ENCODE measurements at places on chromosomes 13 and 19.

- no peaks in the 10 kb centered on the region for H3K4me1 ChIP-seq
- H3K27me3 ChIP-seq: no peaks in the 10 kb centered on the region
- DNase-seq: no peak
These were observed 23.9 kb upstream of the MATK start for GRCh38 chr19:3809881-3810707.

GRCh38 chr13:112366907-112367646, 9.1 kb upstream of the SPACA7 start:
- peaks cover 5% of the 10 kb centered on the region for H3K4me1 ChIP-seq
- no peaks in the 10 kb centered on the region for H3K27me3 ChIP-seq
- H3K36me3 ChIP-seq: no peaks in the 10 kb centered on the region
- no peak overlapping the region for H3K4me3 ChIP-seq
- DNase-seq: no peak

- no peaks in the 10 kb centered on the region for H3K36me3 ChIP-seq
- H3K27ac ChIP-seq: no peak overlapping the region
- peaks cover 2% of the 10 kb centered on the region for H3K4me1 ChIP-seq
These were observed 4.9 kb upstream of the ESD start for GRCh38 chr13:46801858-46802257.

DNA sequence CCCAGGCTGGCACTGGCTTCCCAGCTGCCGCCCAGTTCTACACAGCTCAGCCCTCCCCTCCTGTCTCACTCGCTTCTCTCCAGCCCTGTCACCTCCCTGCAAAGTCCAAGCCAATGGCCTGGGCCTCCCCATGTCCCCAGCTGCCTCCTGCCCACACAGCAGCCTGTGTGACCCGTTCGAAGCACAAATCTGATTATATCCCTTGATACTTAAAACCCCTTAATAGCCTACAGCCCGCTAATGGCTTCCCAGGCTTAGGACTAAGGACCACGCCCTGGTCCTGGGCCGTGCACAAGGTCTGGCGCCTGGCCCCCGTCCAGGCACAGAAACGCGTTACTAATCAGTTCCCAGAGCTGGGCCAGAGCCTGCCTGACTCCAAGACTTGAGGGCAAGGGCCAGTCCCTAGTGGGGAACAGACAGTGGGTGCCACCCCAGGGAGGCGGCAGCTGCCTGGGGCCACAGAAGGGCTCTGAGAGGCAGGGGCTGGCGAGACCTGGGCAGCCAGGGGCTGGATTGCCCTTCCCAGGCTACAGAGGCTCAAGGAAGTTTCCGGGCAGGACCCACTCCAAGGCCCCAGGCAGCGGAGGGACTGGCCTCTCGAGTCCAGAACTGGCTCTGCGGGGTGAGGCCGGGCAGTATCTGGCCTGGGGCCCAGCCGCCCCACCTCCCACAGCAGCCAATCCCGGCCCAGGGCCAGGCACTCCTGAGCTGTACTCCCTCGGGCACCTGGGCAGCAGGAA, 10.4 kb downstream of the XAB2 start:
- no peak overlapping the region for H3K27ac ChIP-seq
- no peak overlapping the region for H3K4me3 ChIP-seq
- H3K36me3 ChIP-seq: peaks cover 49% of the 10 kb centered on the region
- no peaks in the 10 kb centered on the region for H3K27me3 ChIP-seq

GRCh38 chr13:111122056-111122455, 6.9 kb downstream of the ARHGEF7 start:
- H3K27me3 ChIP-seq: no peaks in the 10 kb centered on the region
- H3K27ac ChIP-seq: no peak overlapping the region
- DNase-seq: no peak
- H3K36me3 ChIP-seq: no peaks in the 10 kb centered on the region
- no peaks in the 10 kb centered on the region for H3K4me1 ChIP-seq

- no peaks in the 10 kb centered on the region for H3K36me3 ChIP-seq
- no peaks in the 10 kb centered on the region for H3K27me3 ChIP-seq
- no peak for DNase-seq
- H3K27ac ChIP-seq: no peak overlapping the region
- H3K4me1 ChIP-seq: peaks cover 3% of the 10 kb centered on the region
These were observed 18.4 kb upstream of the URI1 start for GRCh38 chr19:29923653-29924052.

GRCh38 chr19:13091400-13092157, 11.1 kb downstream of the LYL1 start:
- H3K4me3 ChIP-seq: no peak overlapping the region
- peaks cover 5% of the 10 kb centered on the region for H3K4me1 ChIP-seq
- DNase-seq: no peak
- no peaks in the 10 kb centered on the region for H3K36me3 ChIP-seq

DNA sequence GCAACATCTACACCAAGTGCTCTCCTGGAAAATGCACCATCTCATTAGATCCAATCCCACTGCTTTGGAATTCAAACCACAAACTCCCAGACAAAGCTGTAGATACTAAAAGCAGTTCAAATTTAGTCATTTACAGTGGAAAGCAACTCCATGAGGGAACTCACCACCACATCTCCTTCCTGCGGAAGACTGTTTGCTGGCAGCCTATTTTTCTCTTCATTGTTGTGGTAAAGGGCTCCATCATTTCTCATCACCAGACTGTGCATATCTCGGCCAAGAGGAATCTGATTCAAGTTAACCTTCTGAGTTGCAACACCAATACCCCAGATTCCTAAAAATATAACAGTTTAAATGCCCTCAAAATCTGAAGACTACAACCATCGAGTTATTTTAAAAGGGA, 8.4 kb downstream of the SPRYD7 start:
- H3K36me3 ChIP-seq: no peaks in the 10 kb centered on the region
- DNase-seq: no peak
- H3K4me1 ChIP-seq: no peaks in the 10 kb centered on the region
- H3K4me3 ChIP-seq: no peak overlapping the region

DNA sequence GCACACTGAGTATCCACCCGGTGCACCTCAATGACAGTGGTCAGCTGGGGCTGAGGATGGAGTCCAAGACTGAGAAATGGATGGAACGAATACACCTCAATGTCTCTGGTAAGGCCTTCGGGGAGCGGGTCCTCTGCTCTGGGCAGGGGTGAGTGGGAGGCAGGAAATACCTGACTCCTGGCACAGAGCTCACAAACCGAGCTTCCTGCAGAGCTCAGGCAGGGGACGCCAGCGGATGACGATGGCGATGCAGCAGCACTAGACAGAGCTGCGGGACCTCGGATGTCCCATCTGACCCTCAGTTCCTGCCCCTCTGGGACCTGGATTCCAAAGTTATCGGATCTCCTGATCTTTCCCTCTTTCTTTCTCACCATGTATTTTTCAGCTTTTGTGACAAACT, 3.8 kb downstream of the CD22 start:
- H3K27me3 ChIP-seq: no peaks in the 10 kb centered on the region
- no peak overlapping the region for H3K4me3 ChIP-seq
- no peak for DNase-seq

GRCh38 chr13:22220151-22221135, 549.6 kb downstream of the FGF9 start:
- no peak overlapping the region for H3K27ac ChIP-seq
- H3K27me3 ChIP-seq: no peaks in the 10 kb centered on the region
- H3K4me1 ChIP-seq: no peaks in the 10 kb centered on the region
- DNase-seq: no peak

DNA sequence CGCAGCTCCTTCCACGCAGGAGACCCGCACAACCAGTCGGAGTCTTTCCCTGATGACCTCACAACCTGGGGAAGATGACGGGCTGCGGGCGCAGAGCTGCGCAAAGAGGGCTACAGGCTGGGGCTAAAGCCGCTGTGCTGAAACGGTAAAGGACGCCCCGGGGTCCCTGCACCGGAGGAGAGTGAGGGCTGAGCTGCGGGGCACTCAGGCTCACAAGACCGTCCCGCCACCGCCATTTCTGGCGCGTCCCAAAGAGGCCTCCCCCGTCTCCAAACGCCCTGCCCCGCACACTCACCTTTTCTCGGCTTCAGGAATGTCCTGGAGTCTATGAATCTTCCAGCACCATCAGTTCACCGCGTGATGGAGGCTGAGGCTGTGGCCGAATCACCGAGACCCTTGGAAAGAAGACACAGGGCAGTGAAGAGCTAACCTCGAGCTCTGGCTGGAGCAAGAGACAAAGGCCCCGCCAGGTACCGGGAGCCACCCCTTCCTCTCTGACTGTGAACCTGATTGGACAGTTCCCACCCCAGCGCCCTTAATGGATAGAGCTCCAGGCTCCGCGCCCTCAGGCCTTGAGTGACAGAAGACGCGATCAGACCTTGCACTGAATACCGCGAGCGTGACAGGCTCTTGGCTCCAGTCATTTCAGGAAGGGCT, 41.8 kb upstream of the ZNF429 start:
- no peaks in the 10 kb centered on the region for H3K36me3 ChIP-seq
- H3K4me1 ChIP-seq: 0 out of 2 replicates have a peak, but pooled peaks cover 1% of the 10 kb centered on the region

DNA sequence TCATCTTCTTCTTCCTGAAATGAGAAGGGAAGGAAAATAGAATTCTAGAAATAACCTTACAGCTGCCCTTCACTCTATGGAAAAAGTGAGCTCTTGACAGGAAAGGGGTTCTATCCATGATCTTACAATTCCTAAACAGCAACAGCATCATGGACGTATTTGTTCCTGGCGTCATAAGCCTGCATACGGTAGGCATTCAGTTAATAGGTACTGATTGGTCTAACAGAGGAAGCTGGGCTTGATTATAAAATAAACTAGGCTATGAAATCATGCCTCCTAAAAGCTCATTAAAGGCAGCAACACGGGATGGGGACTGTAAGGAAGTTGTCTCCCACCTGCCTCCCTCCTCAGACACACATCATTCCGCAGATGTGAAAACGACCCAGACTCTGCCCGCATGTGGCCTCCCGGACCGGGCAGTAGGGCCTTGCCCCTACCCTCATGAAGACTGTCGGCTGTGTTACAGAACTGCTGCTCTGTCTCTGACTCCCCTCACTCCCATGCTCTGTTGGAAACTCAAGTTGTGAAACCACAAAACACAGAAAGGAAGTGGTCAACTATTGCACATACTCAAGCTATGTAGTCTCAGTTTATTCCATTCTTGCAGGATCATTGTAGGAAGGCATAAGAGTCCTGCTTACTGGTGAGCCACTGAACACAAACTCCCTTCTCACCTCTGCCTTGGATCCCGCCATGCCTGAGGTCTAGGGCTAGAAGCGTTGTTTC, 129.8 kb downstream of the DLEU7 start:
- no peaks in the 10 kb centered on the region for H3K27me3 ChIP-seq
- H3K4me3 ChIP-seq: no peak overlapping the region
- no peak for DNase-seq
- H3K36me3 ChIP-seq: no peaks in the 10 kb centered on the region
- no peak overlapping the region for H3K27ac ChIP-seq

- no peaks in the 10 kb centered on the region for H3K27me3 ChIP-seq
- H3K27ac ChIP-seq: no peak overlapping the region
- DNase-seq: no peak
- no peaks in the 10 kb centered on the region for H3K4me1 ChIP-seq
- H3K4me3 ChIP-seq: no peak overlapping the region
- no peaks in the 10 kb centered on the region for H3K36me3 ChIP-seq
These were observed 728.9 kb downstream of the EFNB2 start for GRCh38 chr13:105806628-105806920.

DNA sequence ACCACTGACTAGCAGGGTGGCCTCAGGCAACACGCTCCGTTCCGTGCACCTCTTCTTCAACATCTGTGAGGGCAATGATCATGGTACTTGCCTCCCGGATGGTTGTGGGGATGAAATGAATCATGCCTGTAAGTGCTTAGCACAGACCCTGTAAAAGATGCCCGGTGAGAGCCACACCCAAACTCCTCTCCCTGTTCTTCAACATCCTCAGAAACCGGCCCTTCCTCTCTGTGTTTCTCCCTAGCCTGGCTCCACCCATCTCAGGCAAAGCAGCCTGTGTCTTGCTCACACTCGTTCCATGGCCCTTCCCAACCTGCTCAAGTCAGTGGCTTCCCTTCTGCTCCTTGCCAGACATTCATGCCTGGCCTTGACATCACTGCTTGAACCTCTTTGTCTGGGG, 5.8 kb upstream of the DMKN start:
- H3K27me3 ChIP-seq: no peaks in the 10 kb centered on the region
- no peak overlapping the region for H3K4me3 ChIP-seq
- no peak for DNase-seq
- peaks cover 8% of the 10 kb centered on the region for H3K4me1 ChIP-seq
- no peaks in the 10 kb centered on the region for H3K36me3 ChIP-seq
